ENCODE measurements at places on chromosomes 13 and 19. TPM values are rescaled to one million over a fixed set of nuclear protein-coding genes. Genes with fewer than 3 reads are reported as not detected.

ZNF836 gene
- 23.2 TPM for total RNA-seq

PTPRH gene
- not detected for total RNA-seq

CEACAM21 gene
- 121 TPM for total RNA-seq

SIRT6 gene
- total RNA-seq, result 35.0 TPM

ANKRD10 gene
- 114 TPM for total RNA-seq

GNG8 gene
- total RNA-seq, result 2.1 TPM

CEACAM3 gene
- total RNA-seq, result not detected

OR4F17 gene
- total RNA-seq, result not detected

ADPRHL1 gene
- total RNA-seq, result 0.60 TPM

ATXN8OS gene
- total RNA-seq, result not detected

OVOL3 gene
- total RNA-seq, result not detected

PNMA8B gene
- 0.24 TPM for total RNA-seq

ZNF415 gene
- 1.1 TPM for total RNA-seq

HIPK4 gene
- not detected for total RNA-seq

ZNF442 gene
- total RNA-seq, result 0.60 TPM

SHISA2 gene
- total RNA-seq, result 0.81 TPM

ZNF723 gene
- not detected for total RNA-seq

BEST2 gene
- not detected for total RNA-seq
